Right ventricle myocardium superior (tissue), 1 donor: ENCODE measurements at places on chromosomes 2 and 18.

- no peak for DNase-seq
These were observed 38.2 kb upstream of the REEP1 start for GRCh38 chr2:86375623-86376022.

DNA sequence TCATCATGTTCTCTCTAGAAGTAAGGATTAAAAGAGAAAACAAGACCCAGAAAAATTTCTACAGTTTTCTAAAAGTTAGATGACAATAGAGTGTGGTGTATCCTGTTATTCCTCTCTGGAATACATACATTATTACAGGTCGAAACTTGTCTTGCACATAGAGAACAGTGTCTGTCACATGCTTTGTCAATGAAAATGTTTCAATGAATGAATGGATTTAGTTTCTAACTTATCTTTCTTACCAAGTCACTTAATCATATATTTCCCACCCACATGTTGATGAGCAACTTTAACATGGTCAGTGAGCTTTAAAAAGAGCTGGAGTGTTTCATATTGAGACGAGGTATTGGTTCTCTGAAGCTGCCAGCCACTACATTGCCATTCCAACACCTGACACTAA is 4.3 kb downstream of the DSG4 start:
- no peak for DNase-seq

- DNase-seq: no peak
These were observed 32.0 kb downstream of the SLC14A1 start for GRCh38 chr18:45755934-45756333.

- DNase-seq: no peak
These were observed 93.9 kb downstream of the INHBB start for GRCh38 chr2:120439637-120440384.

- no peak for DNase-seq
These were observed 62.8 kb upstream of the PPP1CB start for GRCh38 chr2:28688818-28689217.

- DNase-seq: no peak
These were observed 92.2 kb downstream of the COL6A3 start for GRCh38 chr2:237321746-237322145.

DNA sequence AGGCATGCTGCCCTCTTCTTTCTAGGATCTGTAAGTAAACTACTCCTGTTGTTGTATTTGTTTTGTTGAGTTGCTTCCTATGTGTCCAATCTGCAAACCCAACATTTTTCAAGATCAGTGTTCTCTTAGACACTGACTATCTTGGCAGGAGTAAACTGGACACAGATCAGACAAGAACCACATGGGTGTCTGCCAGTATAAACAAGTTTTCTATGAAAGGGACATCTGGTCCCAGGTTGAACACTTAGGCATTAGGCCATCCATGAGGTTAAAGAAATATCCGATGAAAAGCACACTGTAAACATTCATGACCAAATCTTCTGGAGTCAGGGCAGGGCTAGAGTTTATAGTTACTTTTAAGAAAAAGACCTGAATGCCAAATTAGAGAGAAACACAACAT is 441.8 kb downstream of the NYAP2 start:
- no peak for DNase-seq

DNA sequence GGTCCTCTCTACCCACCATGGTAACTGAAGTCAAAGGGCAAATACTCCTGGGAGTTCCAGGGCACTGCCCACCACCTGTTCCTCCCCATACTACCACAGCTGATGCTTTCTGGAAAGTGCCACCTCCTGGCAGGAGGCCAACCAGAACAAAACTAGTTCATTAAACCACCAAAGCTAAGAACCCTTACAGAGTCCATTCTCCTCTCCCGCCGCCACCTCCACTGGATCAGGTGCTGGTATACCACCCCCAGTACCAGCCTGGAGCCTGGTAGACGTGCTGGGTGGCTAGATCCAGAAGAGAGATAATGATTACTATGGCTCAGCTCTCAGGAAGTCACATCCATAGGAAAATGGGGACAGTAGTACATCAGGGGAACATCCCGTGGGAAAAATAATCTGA is 300.9 kb downstream of the RIT2 start:
- DNase-seq: no peak

GRCh38 chr18:77107292-77107691 is 25.3 kb downstream of the MBP start:
- DNase-seq: no peak
